ENCODE measurements at places on chromosomes 2 and 18.

- no peak for DNase-seq
Measured at GRCh38 chr2:176105078-176105729, 1.9 kb upstream of the HOXD11 start.

GRCh38 chr18:25621144-25621543 lies 269.2 kb upstream of the ZNF521 start:
- DNase-seq: no peak

DNA sequence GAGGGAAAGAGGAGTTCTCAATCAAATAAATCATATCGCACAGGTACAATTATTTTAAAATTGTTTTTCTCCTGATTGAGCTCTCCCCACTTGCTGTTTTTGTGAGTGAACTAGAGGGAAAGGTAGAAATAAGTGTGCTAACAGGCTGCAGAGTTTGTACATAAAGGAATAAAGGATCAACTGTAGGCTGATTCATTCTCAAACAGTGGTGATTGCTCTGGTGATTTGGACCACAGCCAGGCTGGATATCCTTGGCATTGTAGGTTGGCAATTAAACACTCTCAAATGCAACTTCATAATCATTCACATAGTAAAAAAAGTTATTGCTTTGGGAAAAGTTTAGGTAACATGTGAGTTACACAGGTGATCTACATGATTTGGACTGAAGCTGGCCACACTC lies 29.8 kb downstream of the LRP1B start:
- no peak for DNase-seq

GRCh38 chr2:189104934-189105333 lies 74.6 kb downstream of the COL5A2 start:
- DNase-seq: no peak

- no peak for DNase-seq
Measured at GRCh38 chr18:79257480-79257879, 138.2 kb upstream of the NFATC1 start.

Data from AG08396 (cell line).